ENCODE measurements at places on chromosomes 3 and 15. TPM values are rescaled to one million over a fixed set of nuclear protein-coding genes. Genes with fewer than 3 reads are reported as not detected.

Gene CXCR6
- not detected for total RNA-seq

DNA sequence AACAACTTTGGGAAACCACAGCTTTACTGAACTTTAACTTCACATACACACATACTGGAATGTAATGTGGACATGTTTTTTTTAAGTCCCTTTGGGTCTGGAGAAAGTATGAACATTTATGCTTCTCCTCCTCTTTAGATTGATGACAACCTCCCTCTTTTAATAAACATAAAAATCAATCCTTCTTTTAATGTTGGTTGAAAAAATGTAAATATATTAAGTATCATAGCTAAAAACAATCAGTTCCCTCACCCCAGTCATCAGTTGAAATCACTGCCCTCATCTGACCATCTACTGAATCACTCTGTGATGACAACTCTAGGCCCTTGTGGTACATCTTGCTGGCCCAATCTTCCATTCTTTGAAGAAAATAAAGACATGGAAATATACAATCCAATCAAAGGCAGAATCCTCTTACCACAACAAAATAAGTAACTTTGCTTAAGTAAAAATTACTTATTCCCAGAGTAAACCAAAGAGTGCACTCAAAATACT is 6.4 kb downstream of the AAGAB start:
- H3K4me3 ChIP-seq, result no peak overlapping the region
- peaks cover 6% of the 10 kb centered on the region for H3K4me1 ChIP-seq
- no peak overlapping the region for H3K27ac ChIP-seq

DNA sequence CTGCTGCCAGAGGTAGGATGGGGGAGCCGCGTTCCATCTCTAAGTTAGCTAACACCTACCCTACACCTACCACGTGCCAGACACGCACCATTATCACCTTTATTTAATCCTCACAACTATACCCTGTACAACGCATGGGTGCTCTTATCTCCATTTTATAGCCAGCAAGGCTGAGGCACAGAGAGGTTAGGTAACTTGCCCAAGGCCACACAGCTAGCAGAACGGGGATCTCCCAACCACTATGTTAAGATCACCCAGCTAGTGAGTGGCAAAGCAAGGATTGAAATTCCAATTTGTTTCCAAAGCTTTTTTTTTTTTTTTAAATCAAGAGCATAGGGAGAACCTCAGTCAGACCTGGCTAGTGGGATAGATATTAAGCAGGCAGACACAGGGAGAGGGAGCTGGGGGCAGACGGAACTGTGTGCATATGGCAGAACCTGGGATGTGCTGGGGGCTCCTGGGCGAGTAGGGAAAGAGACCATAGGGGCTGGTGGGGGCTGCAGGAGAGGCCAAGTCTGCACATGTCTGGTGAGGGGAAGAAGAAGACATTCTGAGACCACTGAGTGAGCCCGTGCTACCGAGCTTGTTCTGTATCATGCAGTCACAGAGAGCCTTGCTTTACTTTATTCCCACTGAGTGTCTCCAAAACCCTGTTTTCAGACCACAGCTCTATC is 196.3 kb upstream of the TPM1 start:
- H3K36me3 ChIP-seq, result no peaks in the 10 kb centered on the region
- DNase-seq, result no peak
- peaks cover 54% of the 10 kb centered on the region for H3K4me1 ChIP-seq
- H3K27me3 ChIP-seq, result no peaks in the 10 kb centered on the region
- H3K27ac ChIP-seq, result no peak overlapping the region

DNA sequence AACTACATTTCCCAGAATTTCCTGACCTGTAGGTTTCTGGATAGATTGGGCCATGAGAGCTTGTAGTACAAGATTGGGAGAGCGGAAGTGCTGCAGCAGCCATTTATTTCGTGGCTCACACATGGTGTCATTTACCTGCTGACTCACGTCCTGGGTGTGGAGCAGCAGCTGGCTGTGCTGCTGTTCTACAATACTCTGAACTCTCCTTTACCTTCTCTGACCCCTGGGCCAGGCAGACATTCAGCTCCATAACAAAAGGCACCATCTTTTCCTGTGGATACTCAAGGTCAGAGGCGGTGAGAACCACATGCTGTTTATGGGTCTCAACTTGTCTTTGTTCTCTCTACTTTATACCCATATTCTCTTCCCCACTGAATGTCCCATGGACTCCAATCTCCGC is 490.2 kb downstream of the IGSF11 start:
- no peak overlapping the region for H3K4me3 ChIP-seq
- no peaks in the 10 kb centered on the region for H3K36me3 ChIP-seq
- H3K27me3 ChIP-seq, result no peaks in the 10 kb centered on the region

GRCh38 chr15:64453689-64454037 is 6.7 kb upstream of the ZNF609 start:
- H3K27ac ChIP-seq, result no peak overlapping the region
- no peaks in the 10 kb centered on the region for H3K27me3 ChIP-seq
- peaks cover 41% of the 10 kb centered on the region for H3K4me1 ChIP-seq
- H3K4me3 ChIP-seq, result no peak overlapping the region
- 0 out of 2 replicates have a peak, but pooled peaks cover 2% of the 10 kb centered on the region for H3K36me3 ChIP-seq
- no peak for DNase-seq

All from WTC11 (cell line).